SK-N-DZ (cell line): ENCODE measurements at places on chromosomes 1 and 21.

DNA sequence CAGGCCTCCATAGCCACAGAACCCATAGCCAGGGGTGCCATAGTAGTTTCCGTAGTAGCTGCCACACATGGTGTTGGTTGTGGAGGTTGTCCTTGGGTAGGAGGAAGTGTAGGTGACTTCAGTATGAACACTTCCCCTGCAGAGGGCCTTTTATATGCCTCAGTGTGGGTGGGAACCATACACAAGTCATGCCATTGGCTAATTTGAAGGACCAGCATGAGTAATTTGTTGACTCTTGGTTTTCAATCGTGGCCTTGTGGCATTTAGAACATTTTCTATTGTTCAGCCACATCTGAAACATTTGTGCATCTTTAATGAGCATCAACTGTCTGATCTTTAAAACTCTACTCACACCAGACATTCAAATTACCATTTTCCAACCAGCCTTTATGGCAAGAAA lies at the start of gene KRTAP6-1:
Gene KRTAP6-1, minus strand, starts transcription at position 95 of the 400 bp plus-strand sequence. Its CDS starts 26 bp downstream, at position 69.
- no peak for DNase-seq

GRCh38 chr1:67171978-67172377 lies 5.7 kb downstream of the IL23R start:
- DNase-seq: no peak

- DNase-seq: no peak
Measured at GRCh38 chr1:213564215-213564659, 423.5 kb upstream of the PROX1 start.

GRCh38 chr1:238832106-238832505 lies 554.3 kb upstream of the CHRM3 start:
- DNase-seq: no peak

- no peak for DNase-seq
Measured at GRCh38 chr1:229574679-229575442, 16.4 kb upstream of the ABCB10 start.
